ENCODE measurements at places on chromosomes 6 and 20.

DNA sequence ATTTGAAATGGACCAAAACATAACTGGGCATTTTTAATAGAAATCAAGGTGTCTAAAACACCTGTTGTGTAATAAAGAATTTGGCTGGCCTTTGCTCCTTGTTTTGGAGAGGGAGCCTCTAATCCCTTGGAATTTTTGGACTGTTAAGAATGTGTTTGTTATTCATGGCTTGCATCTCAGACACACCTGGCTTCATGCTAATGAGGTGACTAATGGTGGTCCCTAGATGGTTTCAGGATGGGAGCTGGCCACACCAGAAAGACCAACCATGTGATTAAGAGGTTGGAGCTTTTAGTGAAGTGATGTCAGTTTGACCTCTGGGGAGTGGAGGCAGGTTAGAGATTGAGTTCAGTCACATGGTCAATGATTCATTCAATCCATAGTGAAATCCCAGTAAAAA, 328.4 kb downstream of the DHX35 start:
- DNase-seq, result no peak

- no peak for DNase-seq
Measured at GRCh38 chr20:13158369-13158768, 62.7 kb upstream of the ISM1 start.

GRCh38 chr6:169536446-169537170, 165.2 kb downstream of the WDR27 start:
- no peak for DNase-seq

DNA sequence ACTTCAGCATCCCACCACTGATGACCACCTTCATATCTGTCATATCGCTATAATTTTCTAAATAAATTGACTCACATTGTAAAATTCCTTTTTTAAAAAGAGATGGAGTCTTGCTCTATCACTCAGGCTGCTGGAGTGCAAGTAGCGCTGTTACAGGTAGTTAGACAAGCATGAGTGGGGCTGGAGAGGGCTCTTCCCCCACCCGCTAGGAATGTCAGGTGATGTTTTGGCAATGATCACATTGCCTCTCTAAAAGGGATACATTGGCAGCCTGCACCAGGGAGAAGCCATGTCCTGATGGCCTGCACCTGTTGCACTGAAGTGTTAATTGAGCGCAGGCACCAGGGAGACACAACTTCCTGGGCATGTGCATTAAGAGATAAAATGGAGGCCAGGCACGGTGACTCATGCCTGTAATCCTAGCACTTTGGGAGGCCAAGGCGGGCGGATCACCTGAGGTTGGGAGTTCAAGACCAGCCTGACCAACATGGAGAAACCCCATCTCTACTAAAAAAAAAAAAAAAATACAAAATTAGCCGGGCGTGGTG, 16.9 kb upstream of the SLC22A16 start:
- no peak for DNase-seq

DNA sequence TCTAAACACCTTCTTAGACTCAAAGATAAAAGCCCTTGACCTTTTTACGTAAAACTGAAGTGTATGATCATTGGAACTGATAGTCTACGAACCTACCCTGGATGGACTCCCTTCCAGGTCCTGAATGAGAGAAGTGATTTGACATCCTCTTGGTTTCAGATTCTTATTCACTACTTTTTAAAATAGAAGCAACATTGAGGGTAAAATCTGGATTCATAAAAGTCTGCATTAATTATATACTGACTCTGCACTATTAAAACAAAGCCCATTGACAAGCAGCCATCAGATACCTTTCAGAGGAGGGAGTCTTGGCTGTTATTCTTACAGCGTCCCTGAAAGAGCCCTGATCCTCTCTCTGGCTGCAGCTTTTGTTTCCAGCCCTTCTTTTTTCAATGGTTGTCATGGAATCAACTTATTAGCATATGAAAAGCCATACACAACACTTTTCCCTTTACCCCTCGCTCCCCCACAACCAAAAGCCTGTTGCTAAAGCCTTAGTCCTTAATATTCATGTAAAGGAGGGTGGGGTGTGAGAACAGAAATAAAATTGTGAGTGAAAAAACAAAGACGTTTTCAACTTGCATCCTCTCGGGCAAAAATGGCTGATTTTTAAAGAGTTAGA, 270.0 kb upstream of the MARCKS start:
- DNase-seq, result no peak

- DNase-seq, result no peak
Measured at GRCh38 chr20:51503376-51503775, 39.1 kb downstream of the NFATC2 start.

DNA sequence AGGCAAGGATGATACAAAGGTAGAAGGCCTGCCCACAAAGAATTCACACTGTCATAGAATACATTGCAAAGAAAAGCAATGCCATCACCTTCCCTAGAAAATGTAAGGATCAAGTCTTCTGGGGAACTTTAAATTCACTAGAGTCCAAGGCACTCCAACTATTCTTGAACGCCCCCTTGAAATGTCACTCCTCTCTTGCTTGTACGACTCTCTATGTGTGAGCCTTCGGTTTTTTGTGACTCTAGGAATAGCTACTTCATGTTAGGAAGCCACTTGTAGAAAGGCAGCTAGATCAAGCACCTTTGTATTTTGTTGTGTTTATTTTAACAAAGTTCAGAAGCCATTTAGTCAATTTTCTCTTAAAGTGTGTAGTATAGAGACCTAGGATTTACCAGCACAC, 159.2 kb upstream of the ARID1B start:
- no peak for DNase-seq

GRCh38 chr6:77620278-77620882, 32.5 kb upstream of the MEI4 start:
- no peak for DNase-seq

DNA sequence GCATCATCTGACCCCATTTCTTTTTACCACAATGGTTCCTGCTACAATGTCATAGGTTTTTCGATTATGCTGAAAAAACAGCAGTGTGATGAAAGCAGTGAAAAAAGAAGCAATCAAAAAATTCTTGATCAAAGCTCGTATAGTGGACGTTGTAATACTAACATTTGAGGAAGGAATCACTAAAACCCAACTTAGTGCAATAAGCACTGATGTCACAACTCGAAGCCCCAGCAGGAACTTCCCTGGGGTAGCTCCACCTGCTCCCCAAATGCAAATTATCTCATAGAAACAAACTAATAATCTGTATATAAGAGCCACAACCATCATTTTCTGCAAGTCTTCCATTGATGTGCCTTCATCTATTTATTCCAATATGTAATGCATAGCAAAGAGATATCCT, 285.6 kb upstream of the SGK1 start:
- DNase-seq, result no peak

- no peak for DNase-seq
Measured at GRCh38 chr20:42085366-42085765, 467.2 kb upstream of the CHD6 start.

DNA sequence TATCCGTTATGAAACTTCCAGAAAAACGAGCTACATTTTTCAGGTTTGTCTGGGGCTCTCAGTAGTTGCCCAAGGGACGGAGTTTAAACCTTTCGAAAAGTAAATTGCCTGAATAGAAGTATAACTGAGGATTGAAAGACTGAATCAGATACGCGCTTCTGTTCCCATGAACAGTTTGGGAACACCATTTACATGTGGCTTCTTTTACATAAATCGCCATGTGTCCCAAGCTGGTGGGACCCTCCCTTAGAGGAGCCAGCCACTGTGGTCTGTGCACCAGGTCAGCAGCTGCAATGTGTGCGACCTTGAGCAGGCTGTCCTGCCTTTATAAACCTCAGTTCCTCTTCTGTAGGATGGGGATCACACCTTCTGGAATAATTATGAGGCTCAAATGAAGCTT, 11.0 kb downstream of the ENTPD6 start:
- no peak for DNase-seq

GRCh38 chr20:55778796-55779195, 226.5 kb downstream of the CBLN4 start:
- no peak for DNase-seq

GRCh38 chr6:163123098-163123497, 291.4 kb upstream of the QKI start:
- no peak for DNase-seq

- no peak for DNase-seq
Measured at GRCh38 chr20:37406010-37406998, 60.4 kb downstream of the SRC start.

GRCh38 chr6:36655085-36655724, 23.3 kb upstream of the CDKN1A start:
- DNase-seq, result no peak

GRCh38 chr6:161557333-161558107, 283.7 kb upstream of the AGPAT4 start:
- DNase-seq, result no peak

DNA sequence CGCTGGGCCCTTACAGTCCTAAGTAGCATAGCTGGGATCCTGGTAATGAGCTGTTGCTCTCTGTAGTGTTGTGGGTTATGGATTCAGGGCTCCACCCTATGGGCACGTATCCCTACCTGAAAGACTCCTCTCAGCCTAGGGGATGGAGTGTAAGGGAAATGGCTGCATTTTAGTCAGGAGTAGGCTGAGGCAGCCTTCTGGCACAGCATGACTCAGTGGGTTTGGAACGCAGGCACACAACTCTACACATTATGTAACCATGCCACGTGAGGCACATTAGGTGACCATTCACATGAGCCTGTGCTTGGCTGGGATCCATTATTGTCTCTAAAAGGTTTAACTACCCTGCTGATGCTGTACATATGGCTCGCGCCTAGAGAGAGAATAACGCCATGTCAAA, 27.8 kb downstream of the HDDC2 start:
- no peak for DNase-seq

DNA sequence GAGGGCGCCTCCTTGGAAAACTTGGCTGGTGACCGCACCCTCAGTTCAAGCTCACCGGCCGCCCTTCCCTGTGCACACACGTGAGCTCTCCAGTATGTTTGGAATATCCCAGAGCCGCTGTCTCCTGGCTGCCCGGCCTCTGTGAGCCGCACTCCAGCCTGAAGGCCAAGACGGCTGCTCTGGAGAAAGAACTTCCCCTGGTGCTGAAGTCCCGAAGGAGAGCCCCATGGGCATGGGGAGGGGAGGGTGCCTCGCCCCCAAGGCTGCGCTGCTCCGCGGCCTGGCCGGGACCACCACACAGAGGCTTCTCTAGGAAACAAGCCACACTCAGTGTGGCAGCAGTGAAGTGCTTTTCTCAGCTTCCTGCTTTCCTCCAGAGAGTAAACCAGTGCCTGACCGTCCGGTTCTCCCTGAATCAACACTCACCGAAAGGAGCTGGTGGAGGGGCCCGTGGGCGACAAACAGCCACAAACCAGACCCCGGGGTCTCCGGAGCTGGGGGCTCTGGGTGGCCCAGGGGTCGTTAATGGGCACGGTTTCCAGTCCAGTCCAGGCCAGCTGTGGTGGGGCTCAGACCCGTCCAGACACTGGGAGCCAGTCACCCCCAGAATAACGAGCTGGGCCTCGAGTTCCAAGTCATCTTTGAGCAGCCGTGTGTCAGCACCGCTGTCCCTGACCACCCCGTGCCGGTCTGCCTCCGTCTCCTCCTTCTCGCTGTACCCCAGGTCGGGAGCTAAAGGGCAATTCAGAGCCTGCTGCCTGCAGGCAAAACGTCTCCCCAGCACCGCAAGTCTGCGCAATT, 87.4 kb upstream of the BHLHE23 start:
- no peak for DNase-seq

- no peak for DNase-seq
Measured at GRCh38 chr20:54065601-54066038, 4.8 kb downstream of the BCAS1 start.

DNA sequence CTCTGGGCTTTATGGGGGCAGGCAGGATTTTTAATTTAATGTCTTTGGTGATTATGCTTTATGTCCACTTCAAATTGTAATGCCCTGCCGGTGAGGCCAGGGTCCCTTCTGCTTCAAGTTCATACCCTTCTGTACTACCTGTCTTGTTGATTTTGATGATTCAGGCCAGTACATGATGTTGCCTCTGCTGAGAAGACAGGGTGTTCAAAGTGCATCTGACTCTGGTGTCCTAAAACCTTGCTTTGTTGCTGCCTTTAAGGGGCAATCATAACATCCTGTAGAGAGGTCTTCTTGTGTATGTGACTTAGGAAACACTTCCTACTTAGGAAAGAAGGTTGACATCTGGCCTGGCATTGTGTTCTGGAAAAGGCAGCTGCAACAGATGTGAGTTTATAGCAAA, 113.2 kb downstream of the TMEM170B start:
- no peak for DNase-seq

DNA sequence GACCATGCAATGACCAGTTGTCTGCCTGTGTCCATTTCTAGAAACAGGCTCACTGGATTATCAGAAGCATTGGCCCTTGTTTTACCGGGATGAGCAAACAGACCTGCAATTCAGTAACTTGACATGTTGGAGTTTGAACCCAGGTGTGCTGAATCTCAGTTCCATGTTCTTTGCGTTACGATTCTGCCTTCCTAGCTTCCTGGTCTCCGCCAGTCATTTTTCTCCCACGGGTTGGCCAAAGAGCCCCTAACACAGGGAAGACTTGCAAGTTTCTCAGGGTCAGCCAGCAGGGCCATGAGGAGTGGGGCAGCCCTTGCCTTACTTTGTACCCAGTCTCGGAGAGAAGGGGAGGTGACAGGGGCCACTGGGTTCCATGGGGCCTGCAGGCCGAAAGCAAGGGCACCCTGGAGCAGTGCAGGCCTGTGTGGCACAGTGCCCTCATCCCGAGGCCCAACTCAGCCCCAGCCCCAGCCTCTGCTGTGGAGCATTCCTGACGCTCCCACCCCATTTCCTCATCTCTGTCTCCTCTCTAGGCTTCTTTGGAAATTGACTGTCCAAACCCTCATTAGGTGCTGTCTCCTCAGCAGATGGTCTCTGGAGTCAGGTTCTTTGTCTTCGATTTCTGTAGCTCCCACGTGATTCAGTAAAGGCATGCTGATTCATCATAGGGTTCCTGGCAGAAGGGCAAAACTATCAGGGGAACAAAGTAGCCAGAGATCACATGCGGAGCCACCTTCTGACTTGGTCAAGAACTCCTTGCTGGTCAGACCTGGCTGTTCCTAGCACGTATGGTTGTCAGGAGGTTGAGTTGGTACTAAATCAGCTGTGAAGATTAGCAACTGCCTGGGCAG, 23.6 kb downstream of the CDS2 start:
- no peak for DNase-seq

DNA sequence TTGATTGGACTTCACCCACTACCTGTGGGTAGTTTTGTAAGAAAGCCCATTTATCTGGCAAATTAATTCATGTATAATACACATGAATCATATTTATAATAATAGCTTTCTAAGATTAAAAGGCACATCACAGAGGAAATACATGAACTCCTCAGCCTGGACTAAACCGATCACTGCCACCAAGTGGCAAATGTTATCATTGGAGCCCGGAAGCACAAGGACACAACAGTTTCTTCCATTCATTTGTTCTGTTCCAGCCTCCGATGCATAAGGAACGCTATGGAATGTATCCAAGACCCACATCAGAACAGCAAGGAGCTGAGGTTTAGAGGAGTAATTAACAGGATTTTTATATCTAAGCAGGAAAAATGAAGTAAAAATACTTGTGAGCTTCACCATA, 13.9 kb upstream of the IPCEF1 start:
- no peak for DNase-seq

DNA sequence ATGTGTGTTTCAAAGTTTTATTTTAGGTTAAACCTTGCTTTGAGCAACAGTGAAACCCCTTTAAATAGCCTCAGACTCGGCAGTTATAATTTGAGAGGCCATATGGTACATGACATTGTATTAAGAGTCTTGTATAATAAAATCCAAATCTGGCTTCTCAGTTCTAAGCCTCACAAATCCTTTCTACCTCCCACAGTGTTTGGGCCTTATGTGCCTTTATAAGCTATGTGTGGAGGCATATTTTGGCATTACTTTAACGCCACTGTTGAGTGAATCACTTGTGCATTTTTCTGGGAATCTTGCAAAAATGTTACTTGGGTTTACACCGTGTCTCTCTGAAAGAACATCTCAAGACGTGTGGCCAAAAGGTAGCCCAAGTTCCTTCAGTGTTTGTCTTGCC, 152.4 kb downstream of the COL9A1 start:
- DNase-seq, result no peak

- no peak for DNase-seq
Measured at GRCh38 chr6:10259671-10260070, 155.2 kb downstream of the TFAP2A start.

Data from cortex of kidney (tissue), 1 donor.